ENCODE measurements at places on chromosomes 1 and 21. TPM values are rescaled to one million over a fixed set of nuclear protein-coding genes. Genes with fewer than 3 reads are reported as not detected.

Gene ELF3
- 288 TPM for total RNA-seq

Gene COA6
- 84.7 TPM for total RNA-seq

Gene ALG14
- total RNA-seq: 7.3 TPM

Gene MFN2
- total RNA-seq: 33.8 TPM

Gene C1orf87
- total RNA-seq: not detected

Gene TEKT2
- total RNA-seq: not detected

Gene PGBD5
- 0.68 TPM for total RNA-seq

Gene FLVCR1
- total RNA-seq: 18.3 TPM

Gene C1orf141
- total RNA-seq: not detected

Gene EXTL1
- 0.04 TPM for total RNA-seq

Gene TNFRSF4
- total RNA-seq: not detected

Gene LRRC53
- not detected for total RNA-seq

Gene HJV
- not detected for total RNA-seq

Gene TP73
- total RNA-seq: 0.65 TPM

Gene FALEC
- not detected for total RNA-seq

Gene STYXL2
- total RNA-seq: not detected

Gene IPP
- 5.7 TPM for total RNA-seq

Gene PTAFR
- total RNA-seq: 0.21 TPM

Gene CRP
- not detected for total RNA-seq

Gene PPIE
- total RNA-seq: 42.5 TPM

Gene C8B
- total RNA-seq: not detected

Gene CRYAA
- not detected for total RNA-seq

Gene FAM3B
- not detected for total RNA-seq

Gene TEX50
- not detected for total RNA-seq

Gene TPTE
- total RNA-seq: not detected

Gene MEGF6
- 13.2 TPM for total RNA-seq

Gene KIF14
- total RNA-seq: 7.8 TPM

Gene AGMAT
- 5.4 TPM for total RNA-seq

Gene KRTAP13-3
- total RNA-seq: not detected

Gene CLCNKA
- not detected for total RNA-seq

Gene RIMS3
- total RNA-seq: 1.2 TPM

Gene ZNF683
- total RNA-seq: not detected

Gene ASTN1
- not detected for total RNA-seq

Gene WDR26
- total RNA-seq: 34.7 TPM

Gene FNDC7
- total RNA-seq: 0.05 TPM

Gene CBR3
- total RNA-seq: 15.9 TPM

Gene BATF3
- 33.7 TPM for total RNA-seq

Gene DNAI4
- total RNA-seq: 0.44 TPM

Gene CAPN2
- total RNA-seq: 471 TPM

Gene RUNX1
- 10.3 TPM for total RNA-seq

Gene SDC3
- 7.2 TPM for total RNA-seq

Gene RGS1
- total RNA-seq: not detected

Gene BGLAP
- 0.46 TPM for total RNA-seq

Gene RGS13
- total RNA-seq: not detected

Gene MAP1LC3C
- total RNA-seq: not detected

Data from A549 treated with CORT108297 at 1 μM for 4 hours (cell line).